ENCODE measurements at places on chromosomes 2 and 18.

GRCh38 chr2:118492335-118492734 is 355.1 kb downstream of the EN1 start:
- peak; percentile 61 for DNase-seq

- DNase-seq = no peak
Measured at GRCh38 chr2:5176764-5177163, 515.4 kb upstream of the SOX11 start.

- peak; percentile 38 for DNase-seq
Measured at GRCh38 chr2:55519938-55520885, 694 bp downstream of the CFAP36 start.

GRCh38 chr2:221109552-221109951 is 462.6 kb downstream of the EPHA4 start:
- DNase-seq = no peak

DNA sequence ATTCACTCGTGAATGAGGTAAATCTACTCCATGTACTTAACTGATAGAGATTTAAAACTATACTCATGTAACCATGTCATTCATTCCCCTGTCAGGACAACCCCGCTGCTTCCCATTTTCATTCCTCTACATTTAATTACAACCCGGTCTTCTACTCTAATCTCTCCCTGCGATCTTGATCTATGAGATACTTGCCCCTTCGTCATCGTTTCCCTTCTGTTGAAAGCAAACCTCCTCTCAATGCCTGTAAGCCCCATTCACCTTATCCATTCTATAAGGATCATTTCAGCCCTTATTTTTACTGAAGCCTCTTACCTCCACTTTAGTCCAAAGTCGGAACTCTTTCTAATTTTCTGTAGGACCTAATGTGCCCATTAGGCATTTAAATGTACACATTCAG is 492.6 kb downstream of the DPP10 start:
- DNase-seq = no peak

DNA sequence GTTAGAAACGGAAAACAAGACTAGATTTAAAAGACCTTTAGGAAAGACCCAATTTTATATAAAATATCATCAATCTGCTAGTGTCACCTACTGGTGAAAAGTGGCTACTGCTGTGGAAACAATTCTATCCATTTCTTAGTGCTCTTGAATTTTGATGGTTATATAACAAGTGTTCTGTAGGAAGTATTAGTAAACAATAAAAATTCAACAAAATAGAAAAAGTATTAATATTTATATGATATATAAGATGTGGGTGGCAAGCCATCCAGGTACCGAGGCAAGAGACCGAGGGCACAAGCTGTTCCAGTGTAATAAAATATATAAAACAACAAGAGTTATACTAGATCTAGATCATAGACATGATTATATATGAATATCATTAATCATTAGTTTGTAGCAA is 6.2 kb upstream of the TMEM87B start:
- peak; percentile 85 for DNase-seq

DNA sequence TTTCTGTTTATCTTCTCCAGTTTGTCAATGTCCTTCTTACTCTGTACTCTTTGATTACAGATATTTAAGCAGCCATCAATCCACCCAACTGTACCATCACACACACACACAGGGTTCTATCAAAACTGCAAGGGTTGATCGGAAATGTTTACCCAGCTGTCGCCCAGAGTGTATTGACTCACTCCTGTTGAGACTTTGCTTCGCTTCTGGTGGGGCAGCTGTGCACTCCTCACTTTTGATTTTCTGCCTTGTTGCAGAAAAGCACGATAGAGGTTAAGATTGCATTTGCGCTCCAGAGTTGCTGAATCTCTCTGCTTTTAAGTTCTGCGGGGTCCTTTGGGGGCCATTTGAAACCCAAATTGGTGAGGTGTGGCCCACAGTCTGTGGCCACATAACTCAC is 216.2 kb downstream of the SETBP1 start:
- DNase-seq = no peak

- peak; percentile 65 for DNase-seq
Measured at GRCh38 chr2:16615687-16616615, 49.7 kb downstream of the CYRIA start.

- peak; percentile 86 for DNase-seq
Measured at GRCh38 chr2:64654063-64654811, 524 bp upstream of the SERTAD2 start.

GRCh38 chr2:18788592-18788991 is 199.2 kb upstream of the NT5C1B start:
- peak; percentile 77 for DNase-seq

DNA sequence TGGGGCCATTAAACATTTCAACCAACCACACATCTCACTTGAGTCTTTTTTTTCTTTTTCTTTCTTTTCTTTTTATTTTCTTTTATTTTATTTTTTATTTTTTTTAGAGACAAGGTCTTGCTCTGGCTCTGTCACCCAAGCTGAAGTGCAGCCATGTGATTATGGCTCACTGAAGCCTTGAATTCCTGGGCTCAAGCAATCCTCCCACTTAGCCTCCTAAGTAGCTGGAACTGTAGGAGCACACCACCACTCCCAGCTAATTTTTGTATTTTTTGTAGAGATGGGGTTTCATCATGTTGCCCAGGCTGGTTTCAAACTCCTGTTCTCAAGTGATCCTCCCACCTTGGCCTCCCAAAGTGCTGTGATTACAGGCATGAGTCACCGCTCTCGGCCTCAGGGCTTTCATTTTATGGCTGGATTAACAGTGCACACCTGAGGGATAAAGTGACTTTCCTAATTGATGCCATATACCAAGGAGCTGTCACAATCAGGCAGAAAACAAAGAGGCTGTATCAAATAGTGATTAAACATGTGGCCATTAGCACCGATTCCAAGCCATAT is 21.5 kb downstream of the KIAA2012 start:
- DNase-seq = no peak

GRCh38 chr18:47418746-47419145 is 167.3 kb upstream of the SKOR2 start:
- DNase-seq = no peak

GRCh38 chr2:5190023-5190422 is 502.2 kb upstream of the SOX11 start:
- DNase-seq = no peak

DNA sequence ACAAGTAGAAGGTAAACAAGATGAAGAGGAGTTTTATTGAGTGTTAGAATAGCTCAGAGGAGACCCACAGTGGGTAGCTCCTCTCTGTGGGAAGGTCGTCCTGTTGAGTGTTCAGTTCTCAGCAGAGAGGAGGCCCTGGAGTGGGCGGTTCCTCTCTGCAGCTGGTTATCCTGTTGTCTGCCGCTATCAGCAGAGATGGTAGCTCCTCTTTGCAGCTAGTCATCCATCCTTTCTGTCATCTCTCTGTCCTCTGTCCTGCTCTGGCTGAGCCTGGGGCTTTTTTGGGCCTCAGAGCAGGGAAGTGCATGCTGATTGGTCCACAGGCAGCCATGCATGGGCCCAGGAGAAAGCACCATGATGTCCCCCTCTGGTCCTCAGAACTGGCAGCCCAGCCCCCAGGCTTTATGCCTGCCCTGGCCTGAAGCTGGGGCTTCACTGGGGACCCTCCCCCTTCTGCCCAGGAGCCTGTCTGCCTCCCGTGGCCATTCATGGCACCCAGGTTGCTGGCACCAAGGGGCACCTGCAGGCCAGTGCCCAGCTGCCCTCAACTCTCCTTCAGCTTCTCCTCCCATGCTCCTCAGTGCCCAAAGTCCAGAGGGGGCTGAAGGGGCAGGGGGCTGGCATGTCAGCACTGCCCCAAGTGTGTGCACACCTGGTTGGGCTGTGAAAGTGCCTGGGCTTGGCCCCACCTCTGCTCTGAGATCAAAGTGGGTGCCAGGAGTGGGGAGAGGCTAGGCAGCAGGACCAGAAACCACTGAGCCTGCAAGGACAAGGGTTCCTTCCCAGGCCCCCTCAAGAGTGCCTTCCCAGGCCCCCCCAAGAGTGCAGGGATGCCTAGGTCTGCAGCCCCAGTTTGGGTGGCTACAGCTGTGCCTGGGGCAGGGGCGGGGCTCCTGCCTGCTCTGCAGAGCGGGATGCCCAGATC is 98.7 kb downstream of the TWIST2 start:
- DNase-seq = no peak

- peak; percentile 75 for DNase-seq
Measured at GRCh38 chr2:119218478-119219064, 5.1 kb upstream of the STEAP3 start.

GRCh38 chr18:45057955-45058600 is 377.4 kb downstream of the SETBP1 start:
- no peak for DNase-seq

DNA sequence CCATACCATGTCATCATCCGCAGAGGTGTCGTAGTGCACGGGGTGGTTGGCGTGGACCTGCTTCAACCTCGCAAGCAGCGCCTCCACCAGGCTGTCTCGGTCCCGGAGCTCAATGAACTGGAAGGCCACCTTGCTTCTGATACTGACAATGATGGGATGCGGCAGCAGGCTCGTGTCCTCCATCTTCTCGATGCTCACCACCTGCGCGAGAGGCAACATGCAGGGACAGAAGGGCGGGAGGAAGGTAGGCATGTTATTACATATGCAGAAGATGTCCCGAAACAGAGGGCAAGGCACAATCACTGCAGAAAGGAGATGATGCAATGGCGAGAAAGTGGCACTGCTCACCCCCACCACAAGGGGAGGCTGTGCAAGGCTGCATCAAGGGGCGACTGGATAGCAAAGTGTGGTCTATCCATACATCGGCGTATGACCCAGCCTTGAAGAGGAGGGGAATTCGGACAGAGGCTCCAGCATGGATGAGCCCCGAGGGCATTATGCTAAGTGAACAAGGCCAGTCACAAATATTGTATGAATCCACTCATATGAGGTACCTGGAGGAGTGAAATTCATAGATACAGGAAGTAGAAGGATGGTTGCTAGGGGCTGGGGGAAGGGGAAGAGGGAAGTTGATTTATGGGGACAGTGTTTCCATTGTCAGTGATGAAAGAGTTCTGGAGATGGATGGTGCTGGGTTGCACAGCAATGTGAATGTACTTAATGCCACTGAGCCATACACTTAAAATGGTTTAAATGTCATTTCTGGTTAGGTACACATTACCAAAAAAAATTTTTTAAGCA is 36.6 kb downstream of the RPL31 start:
- peak; percentile 31 for DNase-seq

- peak; percentile 91 for DNase-seq
Measured at GRCh38 chr2:26355038-26355995, 8.7 kb upstream of the ADGRF3 start.

DNA sequence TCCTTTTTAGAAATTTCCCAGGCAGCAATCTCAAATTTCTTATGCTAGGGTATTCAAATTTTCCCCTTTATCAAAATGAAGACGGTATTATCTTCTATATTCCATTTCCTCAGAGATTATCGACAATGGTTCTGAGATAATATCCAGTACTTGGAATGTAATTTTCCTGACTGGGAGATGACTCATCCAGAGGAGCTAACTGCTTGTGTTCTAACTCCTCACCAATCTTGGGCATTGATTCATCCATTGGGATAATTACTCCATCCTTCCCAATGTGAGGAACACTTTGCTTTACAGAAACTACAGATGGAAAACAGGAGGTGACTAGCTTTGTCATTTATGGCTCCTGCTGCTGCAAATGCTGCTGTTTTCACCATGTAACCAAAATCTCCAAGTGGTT is 239.4 kb upstream of the LYPD1 start:
- peak; percentile 30 for DNase-seq

GRCh38 chr2:146978577-146979555 is 866.0 kb upstream of the ACVR2A start:
- peak; percentile 79 for DNase-seq

DNA sequence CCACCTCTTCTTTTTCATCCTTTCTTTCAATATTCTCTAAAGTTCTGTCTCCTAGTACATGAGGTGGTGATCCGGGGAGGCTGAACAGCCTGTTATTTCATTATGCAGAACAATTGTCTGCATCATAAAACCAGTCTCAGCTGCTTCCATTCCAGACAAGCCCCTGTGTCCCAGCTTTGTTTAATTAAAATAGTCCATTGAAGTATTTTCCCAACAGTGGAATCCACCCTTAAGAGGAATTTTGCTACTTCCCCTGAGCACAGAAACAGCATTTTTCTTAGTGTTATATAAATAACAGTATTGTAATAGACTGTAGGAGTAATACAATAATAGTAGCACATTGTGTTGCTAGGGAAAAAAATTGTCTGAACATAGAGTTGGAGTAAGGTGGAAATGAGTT is 395.4 kb upstream of the TCF4 start:
- DNase-seq = no peak

Measured in fibroblast of pulmonary artery (primary cell).